ENCODE measurements at places on chromosomes 6 and 20. TPM values are rescaled to one million over a fixed set of nuclear protein-coding genes. Genes with fewer than 3 reads are reported as not detected.
A peak's percentile ranks its signal among the peaks of the same experiment; 100 is the strongest.

The MYL9 gene
- 3.5 TPM for total RNA-seq

The SAMD3 gene
- not detected for total RNA-seq

The AAR2 gene
- 34.0 TPM for total RNA-seq

- DNase-seq: no peak
Measured at GRCh38 chr6:85674604-85675003, 31.9 kb upstream of the SYNCRIP start.

- DNase-seq: no peak
Measured at GRCh38 chr6:108353853-108354252, 59.0 kb downstream of the AFG1L start.

GRCh38 chr6:98808541-98809210 lies 25.7 kb upstream of the POU3F2 start:
- DNase-seq: no peak

GRCh38 chr20:45704969-45705637 lies at the start of gene WFDC10B:
WFDC10B (minus strand) TSS chr20:45705019; CDS start chr20:45685992, 19,027 bp downstream.
- no peak for DNase-seq

DNA sequence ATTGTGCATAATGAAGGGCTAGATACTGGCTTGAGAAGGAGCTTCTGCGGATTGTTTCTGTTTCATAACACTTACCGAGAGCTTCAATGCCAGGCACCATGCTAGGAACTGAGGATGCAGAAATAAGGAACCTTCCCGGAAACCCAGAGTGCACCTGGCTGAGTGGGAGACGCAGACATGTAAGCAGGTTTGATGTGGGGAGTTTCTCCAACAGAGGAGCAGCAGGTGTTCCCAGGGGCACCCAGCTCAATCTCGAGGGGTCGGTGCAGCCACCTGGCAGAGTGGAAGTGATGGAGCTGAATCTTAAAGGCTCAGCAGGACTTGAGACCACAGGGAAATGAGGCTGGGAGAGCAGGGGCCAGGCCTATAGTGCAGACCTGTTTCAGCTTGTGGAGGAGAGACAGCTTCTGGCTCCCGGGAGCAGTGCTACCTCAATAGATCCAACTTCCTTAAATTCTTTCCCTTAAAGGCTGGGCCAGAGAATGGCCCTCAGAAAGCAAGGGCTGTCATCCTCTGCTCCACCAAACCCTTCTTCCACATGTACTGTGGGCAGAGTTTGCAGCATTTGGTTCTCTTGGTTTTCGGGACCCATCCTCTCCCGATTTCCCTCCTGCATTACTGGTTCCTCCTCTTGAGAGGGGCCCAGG lies 27.8 kb upstream of the SRC start:
- no peak for DNase-seq

GRCh38 chr6:119407156-119407555 lies 57.6 kb upstream of the MAN1A1 start:
- DNase-seq: no peak

DNA sequence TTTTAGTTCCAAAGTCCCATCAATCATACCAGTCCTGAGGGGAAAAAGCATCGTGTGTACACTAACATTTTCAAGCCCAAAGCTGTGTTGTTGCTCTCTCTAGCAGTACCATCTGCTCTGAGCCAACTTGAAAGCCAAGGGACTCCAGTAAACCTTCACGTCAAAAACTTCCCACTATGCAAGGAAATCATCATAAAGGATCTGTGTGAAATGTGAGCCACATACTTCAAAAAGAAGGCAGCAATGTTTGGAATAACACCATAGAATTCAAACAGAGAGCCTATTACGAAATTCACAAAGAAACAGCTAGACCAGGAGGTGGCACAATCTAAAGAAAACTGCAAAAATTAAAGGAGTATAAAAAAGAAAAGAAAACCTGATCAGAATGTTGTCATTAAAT lies 399.8 kb upstream of the EPHA7 start:
- no peak for DNase-seq

- DNase-seq: no peak
Measured at GRCh38 chr20:50273601-50274491, 83.2 kb downstream of the CEBPB start.

GRCh38 chr6:159445351-159445750 lies 247.7 kb downstream of the SOD2 start:
- DNase-seq: no peak

DNA sequence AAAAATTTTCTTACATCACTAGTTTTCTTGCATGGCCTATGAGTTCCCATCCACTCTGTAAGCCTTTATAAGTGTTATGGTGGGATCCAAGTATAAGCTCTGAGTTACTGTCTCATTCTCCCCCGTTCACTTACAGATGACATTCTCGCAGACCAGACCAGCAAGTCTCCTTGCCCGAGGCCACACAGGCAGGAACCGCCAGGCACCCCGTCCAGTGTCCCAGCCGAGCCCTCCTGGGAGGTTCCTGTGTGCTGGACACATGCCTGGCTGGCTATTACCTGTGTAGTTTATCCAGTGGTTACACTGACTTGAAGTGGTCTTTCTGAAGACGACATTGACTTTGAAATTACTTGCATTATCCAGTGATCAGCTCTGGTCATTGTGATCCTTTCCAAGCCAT lies 234.8 kb upstream of the QKI start:
- DNase-seq: no peak

DNA sequence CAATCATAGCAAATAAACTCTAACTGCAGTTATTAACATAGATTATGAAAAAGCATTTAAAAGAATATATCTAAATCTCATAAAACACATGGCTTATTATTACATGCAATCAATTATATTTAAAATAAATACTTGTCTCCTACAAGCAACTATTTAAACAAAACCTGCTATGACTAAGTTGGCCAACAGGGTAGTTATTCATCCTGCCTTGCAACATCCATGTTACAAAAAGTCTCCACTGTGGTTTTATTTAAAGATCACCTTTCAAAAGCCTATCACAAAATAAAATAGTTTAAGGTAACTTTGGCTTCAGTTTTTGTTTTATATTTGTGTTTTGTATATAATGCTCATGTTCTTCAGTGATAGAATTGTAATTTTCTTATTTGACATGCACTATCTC lies 1127.0 kb upstream of the MAP3K7 start:
- peak; percentile 47 for DNase-seq

- DNase-seq: peak; percentile 85
Measured at GRCh38 chr6:152271776-152272464, 365.2 kb downstream of the SYNE1 start.

DNA sequence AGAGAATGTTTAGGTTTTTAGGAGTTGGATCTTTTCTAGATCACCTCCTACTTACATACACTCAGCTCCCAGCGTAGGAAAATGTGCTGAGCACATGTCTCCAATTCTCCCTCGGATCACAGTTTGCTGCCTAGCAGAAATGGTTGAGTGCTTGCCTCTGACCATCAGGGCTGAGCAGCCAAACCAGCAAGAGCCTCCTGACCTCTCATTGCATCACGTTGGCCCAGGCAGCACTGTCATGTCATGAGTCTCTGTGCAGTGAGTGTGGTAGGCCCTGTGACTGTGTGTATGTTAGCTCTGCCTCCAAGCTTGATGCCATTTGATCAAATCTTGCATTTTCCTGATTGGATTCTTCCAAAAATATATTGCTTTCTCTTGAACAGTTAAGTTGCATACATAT lies 112.0 kb downstream of the LRRC1 start:
- peak; percentile 88 for DNase-seq
